Cardiac ventricle fibroblast (primary cell): ENCODE measurements at places on chromosomes 1 and 21. TPM values are rescaled to one million over a fixed set of nuclear protein-coding genes. Genes with fewer than 3 reads are reported as not detected.

CLCA4 gene
- not detected in 2 replicates for total RNA-seq

SPAG17 gene
- total RNA-seq: not detected in 2 replicates

ESRRG gene
- total RNA-seq: not detected in 2 replicates

CNKSR1 gene
- total RNA-seq: 0.81 TPM in 1 of 2 replicates, not detected in the other

STRIP1 gene
- 25.1 and 31.8 TPM in 2 replicates for total RNA-seq

KMO gene
- not detected in 2 replicates for total RNA-seq

APOBEC4 gene
- not detected in 2 replicates for total RNA-seq

SRGAP2 gene
- 34.2 and 35.8 TPM in 2 replicates for total RNA-seq

SHE gene
- 0.83 and 1.1 TPM in 2 replicates for total RNA-seq

CAPN8 gene
- not detected in 2 replicates for total RNA-seq

LCE1A gene
- not detected in 2 replicates for total RNA-seq

MAP10 gene
- total RNA-seq: 0.49 and 1.4 TPM in 2 replicates

JAM2 gene
- 1.4 and 2.2 TPM in 2 replicates for total RNA-seq

SLC66A1 gene
- total RNA-seq: 12.3 and 20.6 TPM in 2 replicates

MANEAL gene
- 0.20 and 0.81 TPM in 2 replicates for total RNA-seq

PLEKHM2 gene
- total RNA-seq: 58.3 and 70.7 TPM in 2 replicates

OR2T33 gene
- not detected in 2 replicates for total RNA-seq

COL11A1 gene
- total RNA-seq: 0.06 and 0.10 TPM in 2 replicates

HMCN1 gene
- total RNA-seq: 157 and 161 TPM in 2 replicates

KPRP gene
- total RNA-seq: not detected in 2 replicates

SLC5A9 gene
- total RNA-seq: not detected in 2 replicates

GJA8 gene
- total RNA-seq: not detected in 2 replicates
